Activated naive CD4-positive, alpha-beta T cell treated with anti-CD3 and anti-CD28 coated beads, Interleukin-2, amount 50 U/mL, for 72 hours (primary cell): ENCODE measurements at places on chromosomes 1 and 21. TPM values are rescaled to one million over a fixed set of nuclear protein-coding genes. Genes with fewer than 3 reads are reported as not detected.

Gene OR14I1
- not detected for total RNA-seq

Gene TRMT13
- total RNA-seq: 17.5 TPM

- DNase-seq: no peak
Measured at GRCh38 chr1:33443080-33443704, 12.3 kb upstream of the PHC2 start.

DNA sequence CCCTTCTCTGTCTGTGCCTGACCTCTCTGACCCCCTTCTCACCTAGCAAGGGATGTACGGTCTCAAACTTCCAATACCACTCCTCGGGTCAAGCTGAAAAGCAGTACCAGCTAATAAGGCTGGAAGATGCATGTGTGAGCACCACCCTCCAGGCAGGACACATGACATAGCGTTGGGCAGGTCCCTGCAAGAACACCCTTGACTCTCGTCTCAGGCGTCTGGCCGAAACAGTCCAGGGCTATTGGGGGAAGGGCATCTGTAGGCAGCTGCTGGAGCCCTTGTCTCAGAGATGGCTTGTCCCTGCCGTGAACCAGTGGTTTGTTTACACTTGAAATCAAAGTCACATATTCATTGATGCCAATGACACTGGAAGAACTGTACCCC is 56.5 kb downstream of the CD46 start:
- DNase-seq: no peak

- DNase-seq: no peak
Measured at GRCh38 chr1:217627431-217627830, 3.5 kb downstream of the GPATCH2 start.

DNA sequence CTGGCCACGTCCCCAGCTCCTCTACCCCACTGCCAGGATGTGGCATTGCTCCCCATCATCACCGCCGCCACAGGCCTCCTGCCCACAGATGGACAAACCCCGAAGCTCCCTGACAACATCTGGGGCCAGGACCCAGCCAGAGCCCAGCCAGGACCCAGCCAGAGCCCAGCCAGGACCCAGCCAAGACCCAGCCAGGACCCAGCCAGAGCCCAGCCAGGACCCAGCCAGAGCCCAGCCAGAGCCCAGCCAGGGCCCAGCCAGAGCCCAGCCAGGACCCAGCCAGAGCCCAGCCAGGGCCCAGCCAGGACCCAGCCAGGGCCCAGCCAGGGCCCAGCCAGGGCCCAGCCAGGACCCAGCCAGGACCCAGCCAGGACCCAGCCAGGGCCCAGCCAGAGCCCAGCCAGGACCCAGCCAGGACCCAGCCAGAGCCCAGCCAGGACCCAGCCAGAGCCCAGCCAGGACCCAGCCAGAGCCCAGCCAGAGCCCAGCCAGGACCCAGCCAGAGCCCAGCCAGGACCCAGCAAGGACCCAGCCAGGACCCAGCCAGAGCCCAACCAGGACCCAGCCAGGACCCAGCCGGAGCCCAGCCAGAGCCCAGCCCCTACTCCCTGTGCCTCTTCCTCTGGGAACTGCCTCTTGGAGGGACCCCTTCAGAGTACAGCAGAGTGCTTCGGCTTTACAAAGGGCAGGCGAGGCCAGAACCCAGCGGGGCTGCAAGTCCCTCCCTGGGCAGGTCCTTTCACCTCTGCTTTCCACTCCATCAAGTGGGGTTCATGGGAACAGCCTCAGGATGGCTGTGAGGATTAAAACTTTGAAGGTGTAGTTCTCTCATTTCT is 43.7 kb downstream of the DISP3 start:
- DNase-seq: no peak

DNA sequence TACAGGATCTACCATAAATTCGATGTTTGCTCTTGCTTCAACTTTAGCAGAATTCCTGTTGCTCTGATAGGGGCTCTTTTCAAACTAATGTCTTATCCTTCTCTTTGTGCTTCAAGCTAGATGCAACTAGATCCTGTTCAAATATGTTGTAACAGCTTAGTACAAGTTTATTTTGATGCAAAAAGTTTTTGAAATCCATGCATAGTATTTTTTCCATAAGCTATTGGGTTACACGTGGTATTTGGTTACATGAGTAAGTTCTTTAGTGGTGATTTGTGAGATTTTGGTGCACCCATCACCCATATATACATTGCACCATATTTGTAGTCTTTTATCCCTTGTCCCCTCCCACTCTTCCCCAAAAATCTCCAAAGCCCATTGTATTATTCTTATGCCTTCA is 907.7 kb downstream of the LTN1 start:
- DNase-seq: no peak

Gene GJA9
- not detected for total RNA-seq

Gene FCER1G
- total RNA-seq: 0.49 TPM

Gene PRKAA2
- total RNA-seq: 0.08 TPM

- DNase-seq: no peak
Measured at GRCh38 chr1:6859415-6860343, 74.4 kb downstream of the CAMTA1 start.

- DNase-seq: no peak
Measured at GRCh38 chr21:35059742-35060141, 10.6 kb upstream of the RUNX1 start.

Gene SH3BP5L
- 33.9 TPM for total RNA-seq

- DNase-seq: no peak
Measured at GRCh38 chr1:185601189-185601588, 133.0 kb upstream of the HMCN1 start.

- no peak for DNase-seq
Measured at GRCh38 chr1:210291081-210291764, 37.5 kb upstream of the HHAT start.

DNA sequence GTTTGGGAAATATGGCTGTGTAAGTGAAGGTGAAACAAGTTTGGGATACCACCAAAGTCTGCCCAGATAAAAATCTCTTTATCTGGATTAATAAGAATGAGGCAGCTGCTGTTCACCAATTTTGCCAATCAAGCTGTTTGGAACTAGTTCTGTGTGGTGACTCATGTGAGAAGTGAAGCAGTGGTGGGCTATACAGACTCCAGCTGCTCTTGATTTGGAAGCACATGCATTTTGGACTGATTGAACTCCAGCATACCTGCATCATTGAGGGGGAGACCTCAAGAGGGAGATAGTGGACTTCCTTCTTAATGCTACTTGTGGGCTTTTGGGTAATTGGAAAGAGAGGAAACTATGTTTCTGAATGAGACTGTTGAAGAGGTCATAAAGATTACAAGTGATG is 99.2 kb upstream of the B3GALT2 start:
- DNase-seq: no peak

Gene TEKT2
- total RNA-seq: 0.27 TPM

Gene C1orf74
- 3.5 TPM for total RNA-seq

DNA sequence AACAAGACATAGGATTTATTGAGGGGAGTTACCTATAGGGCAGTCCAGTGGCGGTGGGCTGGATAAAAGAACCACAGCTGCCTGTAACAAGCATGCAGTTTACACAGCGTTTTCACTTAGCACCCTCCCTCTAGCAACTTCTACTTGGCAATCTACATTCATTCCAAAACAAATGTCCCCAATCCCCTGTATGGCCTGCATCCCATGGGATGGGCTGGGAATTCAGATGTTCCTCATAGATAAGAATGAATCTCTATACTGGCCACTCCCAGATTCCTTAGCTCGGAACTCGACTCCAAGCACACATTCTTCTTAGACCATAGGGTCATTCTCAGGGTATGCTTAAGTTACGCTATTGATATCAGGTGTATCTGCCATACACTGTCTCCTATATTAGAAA is 33.3 kb downstream of the PCP4 start:
- no peak for DNase-seq

GRCh38 chr1:223230161-223230881 is 87.3 kb upstream of the TLR5 start:
- DNase-seq: no peak

Gene LGR6
- 0.14 TPM for total RNA-seq

DNA sequence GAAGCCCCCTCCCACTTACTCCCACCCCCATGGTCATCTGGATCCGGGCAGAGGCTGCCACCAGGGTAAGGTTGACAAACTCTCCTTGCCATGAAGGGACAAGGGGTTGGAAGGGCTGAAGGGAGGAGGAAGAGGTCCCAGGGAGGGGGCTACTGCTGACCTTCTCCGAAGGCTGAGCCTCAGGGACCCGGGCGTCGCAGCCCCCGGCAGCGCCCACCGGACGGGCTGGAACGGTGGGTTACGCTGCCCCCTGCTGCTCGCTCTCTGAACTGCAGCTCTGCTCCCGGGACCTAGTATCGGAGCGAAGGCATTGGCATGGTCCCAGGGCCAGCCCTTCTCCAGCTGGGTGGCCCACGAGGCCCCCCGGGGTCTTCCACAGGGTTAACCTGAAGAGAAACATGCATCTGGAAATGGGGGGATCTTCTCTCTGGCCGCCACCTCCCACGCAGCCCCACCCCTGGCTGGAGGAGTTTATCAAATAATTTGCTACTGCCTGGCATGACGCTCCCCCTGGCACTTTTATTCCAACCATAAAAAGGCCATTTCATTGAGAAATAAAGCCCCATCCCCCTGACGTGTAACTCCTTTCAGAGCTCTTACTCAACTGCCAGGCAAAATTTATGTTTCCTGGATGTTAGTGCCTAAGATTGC is 70.4 kb upstream of the TARDBP start:
- DNase-seq: no peak

DNA sequence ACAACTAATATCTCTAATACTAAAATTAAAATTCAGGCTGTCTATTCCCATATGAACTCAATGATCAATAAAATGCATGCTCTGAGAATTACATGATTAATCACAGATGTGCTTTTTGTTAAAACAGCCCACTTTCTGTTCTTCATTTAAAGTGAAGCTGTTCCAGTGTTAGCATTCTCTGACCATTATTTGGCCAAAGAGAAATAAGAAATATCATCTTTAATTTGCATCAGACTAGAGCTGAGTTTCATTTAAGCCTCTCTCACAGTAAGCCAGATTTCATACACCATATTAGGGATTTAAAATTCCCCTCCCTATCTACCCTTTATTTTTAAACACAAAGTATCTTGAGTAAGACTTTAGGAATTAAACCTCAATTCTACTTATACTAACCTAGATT is 261.6 kb downstream of the TPR start:
- no peak for DNase-seq

GRCh38 chr1:209624558-209625549 is 27.4 kb downstream of the LAMB3 start:
- DNase-seq: no peak

- no peak for DNase-seq
Measured at GRCh38 chr1:175062858-175063257, 4.8 kb upstream of the TNN start.

GRCh38 chr1:61140778-61141177 is 58.4 kb downstream of the NFIA start:
- no peak for DNase-seq

- DNase-seq: no peak
Measured at GRCh38 chr1:40664167-40664537, 1.3 kb downstream of the RIMS3 start.
